ENCODE measurements at places on chromosomes 2 and 18. TPM values are rescaled to one million over a fixed set of nuclear protein-coding genes. Genes with fewer than 3 reads are reported as not detected.

GRCh38 chr2:15591373-15591691, 336 bp upstream of the DDX1 start:
- DNase-seq, result no peak

DNA sequence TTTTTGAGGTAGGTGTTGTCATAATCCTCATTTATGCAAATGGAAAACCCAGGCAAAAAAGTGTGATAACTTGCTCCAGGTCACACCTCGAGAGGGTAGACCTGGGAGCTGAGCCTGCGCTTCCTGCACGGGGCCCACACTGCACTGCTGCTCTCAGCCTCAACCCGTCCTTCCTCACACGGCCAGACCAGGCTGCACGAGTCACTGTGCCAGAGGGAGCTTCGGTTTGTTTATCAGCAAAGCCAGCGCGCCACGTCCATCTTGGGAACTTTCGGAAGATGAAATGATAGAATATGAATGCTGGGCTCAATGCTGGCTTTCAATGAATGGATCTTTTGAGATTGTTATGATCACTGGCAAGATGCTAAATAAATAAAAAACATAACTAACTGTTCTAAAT, 14.4 kb downstream of the COPS9 start:
- DNase-seq, result no peak

- DNase-seq, result no peak
Observed at GRCh38 chr2:127453392-127454171, 35.4 kb downstream of the PROC start.

- DNase-seq, result no peak
Observed at GRCh38 chr2:174613531-174613930, 15.9 kb upstream of the WIPF1 start.

GRCh38 chr2:35447821-35448220, 907.8 kb upstream of the CRIM1 start:
- DNase-seq, result no peak

DNA sequence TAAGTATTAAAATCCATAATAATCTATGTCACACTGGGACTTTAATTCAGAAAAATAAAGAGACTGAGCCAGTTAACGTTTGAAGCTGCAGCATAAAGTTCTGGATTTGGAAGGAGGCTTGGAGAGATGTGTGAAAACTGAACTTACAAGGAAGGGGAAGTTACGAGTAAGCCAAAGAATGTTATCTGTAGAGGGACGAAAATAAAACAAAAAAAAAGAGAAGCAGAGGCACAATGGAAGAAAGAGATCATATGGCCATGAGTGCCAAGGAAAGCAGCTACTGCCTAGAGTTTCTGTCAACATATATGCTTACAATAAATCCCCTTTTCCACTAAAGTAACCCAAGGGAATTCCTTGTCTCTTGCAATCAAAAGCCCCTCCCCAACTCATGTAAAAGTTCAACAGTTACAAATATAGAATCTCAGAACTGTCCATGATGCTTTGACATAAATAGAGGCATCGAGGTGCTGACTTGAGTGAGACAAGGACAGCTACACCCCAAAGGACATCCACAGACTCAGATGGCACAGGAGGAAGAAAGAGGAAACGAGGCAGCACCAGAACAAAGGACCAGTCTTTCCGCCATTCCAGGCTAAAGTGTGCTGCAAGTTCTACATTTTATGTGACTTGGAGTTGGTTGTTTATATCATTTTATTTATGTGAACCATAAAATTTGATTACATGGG, 16.1 kb upstream of the ARL5A start:
- DNase-seq, result no peak

DNA sequence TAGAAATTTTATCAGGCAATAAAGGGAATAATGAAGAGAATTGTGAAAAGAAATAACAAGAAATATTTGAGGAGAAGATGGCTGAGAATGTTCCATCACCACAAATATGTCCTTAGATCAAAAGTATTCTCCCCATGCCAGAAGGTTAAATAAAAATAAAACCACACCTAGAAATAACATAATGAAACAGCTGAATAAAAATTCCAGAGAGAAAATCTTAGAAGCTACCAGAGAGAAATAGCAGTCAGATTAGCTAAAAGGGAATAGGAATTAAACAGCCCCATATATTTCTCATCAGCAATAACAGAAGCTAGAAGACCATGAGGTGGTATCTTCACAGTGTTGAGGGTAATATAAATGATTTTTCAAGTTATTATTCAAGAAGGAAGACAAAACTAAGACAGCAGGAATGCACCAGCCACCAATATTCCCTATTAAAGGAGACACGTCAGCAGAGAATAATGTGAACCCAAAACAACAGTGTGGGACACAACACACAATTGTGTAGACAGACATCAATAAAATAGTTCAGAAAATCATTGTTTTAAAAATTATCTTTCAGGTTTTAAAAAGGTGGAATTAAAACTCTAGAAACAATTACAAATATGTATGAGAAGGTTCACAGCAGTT, 82.0 kb upstream of the NEDD4L start:
- DNase-seq, result no peak

DNA sequence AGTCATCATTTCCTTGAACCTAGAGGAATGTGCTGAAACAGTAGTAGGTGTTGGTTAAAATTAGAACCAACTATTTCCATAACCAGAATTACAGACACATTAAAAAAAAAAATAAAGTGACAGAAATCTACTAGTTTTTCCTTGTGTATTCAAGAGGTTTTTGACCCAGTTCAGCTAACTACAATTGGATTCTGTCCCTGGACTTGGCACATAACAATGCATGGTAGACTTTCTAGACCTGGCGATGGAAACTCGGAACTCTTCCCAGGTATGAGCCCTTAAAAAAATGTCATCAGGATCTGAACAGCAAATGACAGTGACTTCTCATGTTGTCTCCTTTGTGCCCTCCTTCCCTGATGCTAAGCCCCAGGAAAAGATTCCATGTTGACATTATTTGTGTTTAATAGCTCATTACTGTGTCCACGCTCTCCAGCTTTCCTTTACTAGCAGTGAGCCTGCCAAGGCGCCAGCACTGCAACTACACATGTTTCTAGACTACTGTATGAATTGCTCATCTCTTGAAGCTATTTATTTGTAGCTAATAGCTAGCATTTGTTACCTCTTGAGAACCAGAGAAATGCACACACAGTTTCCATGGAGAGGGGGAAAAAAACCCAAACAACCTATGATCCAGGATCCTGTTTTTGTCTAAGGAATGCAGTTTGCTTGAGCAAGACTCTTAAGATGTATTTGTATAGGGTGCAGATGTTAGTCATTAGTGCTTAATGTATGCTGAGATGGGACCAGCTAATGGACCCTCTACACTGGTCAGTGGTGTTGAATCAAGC, 148.5 kb downstream of the FMNL2 start:
- DNase-seq, result peak; percentile 53

GRCh38 chr2:20457661-20458630, 11.1 kb downstream of the RHOB start:
- no peak for DNase-seq

DNA sequence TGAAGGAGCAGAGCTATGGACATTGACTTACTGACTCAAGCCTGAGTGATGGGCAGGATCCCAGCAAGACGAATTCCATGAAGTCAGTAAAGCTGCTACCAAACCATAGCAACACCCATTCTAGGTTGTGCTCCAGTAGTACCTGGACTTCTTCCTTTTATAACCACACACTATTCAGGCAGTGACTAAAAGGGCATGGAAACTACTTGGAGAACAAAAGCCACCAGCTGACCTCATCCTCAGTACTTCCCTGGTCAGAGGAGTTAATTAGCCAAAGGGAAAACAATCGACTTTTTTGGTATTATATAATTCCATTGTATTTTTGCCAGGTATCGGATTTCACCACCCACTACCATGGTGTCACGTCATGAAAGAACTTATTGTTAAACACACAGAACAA, 237.1 kb downstream of the TTC32 start:
- no peak for DNase-seq

- no peak for DNase-seq
Observed at GRCh38 chr2:76940559-76940958, 581.6 kb downstream of the LRRTM4 start.

DNA sequence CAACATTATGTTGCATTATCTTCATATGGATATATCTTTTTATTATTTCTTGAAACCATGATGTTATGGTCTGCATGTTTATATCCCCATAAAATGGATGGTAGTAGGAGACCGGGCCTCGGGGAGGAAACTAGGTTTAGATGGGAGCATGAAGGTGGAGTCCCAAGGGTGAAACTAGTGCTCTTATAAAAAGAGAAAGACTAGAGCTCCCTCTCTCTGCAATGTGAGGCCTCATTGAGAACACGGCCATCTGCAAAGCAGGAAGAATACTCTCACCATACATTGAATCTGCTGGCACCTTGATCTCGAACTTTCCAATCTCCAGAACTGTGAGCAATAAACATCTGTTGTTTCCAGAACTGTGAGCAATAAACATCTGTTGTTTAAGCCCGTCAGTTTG, 64.0 kb downstream of the NXPH2 start:
- DNase-seq, result no peak

The RAD51AP2 gene
- total RNA-seq, result not detected
